SHP77 (cell line): ENCODE measurements at places on chromosomes 11 and 22.
A peak's percentile ranks its signal among the peaks of the same experiment; 100 is the strongest.

DNA sequence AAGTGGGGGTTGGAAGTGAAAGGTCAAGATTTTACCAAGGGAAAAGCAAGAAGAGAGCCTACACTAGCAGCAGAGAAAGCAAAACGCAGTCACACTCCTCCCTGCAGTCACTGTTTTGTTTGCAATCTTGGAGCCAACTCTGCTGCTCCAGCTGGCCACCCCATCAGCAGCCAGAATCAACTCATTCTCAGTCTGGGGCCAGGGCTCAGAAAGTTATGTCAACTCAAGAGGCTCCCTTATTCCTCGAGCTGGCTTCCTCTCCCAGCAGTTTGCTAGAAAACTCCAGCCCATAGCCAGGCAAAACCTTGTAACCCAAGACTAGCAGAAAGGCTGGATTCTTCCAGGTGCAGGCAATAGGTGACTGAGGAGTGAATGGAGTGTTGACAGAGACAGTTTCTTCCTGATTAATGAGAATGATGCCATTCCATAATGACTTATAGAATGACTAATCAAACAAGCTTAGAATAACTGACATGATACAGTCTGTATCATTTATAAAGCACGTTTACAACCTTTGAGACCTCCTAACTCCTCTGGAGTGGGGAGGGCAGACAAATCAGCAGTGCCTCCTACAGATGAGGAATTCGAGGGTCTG lies 53.4 kb downstream of the P4HA3 start:
- DNase-seq = peak; percentile 67

DNA sequence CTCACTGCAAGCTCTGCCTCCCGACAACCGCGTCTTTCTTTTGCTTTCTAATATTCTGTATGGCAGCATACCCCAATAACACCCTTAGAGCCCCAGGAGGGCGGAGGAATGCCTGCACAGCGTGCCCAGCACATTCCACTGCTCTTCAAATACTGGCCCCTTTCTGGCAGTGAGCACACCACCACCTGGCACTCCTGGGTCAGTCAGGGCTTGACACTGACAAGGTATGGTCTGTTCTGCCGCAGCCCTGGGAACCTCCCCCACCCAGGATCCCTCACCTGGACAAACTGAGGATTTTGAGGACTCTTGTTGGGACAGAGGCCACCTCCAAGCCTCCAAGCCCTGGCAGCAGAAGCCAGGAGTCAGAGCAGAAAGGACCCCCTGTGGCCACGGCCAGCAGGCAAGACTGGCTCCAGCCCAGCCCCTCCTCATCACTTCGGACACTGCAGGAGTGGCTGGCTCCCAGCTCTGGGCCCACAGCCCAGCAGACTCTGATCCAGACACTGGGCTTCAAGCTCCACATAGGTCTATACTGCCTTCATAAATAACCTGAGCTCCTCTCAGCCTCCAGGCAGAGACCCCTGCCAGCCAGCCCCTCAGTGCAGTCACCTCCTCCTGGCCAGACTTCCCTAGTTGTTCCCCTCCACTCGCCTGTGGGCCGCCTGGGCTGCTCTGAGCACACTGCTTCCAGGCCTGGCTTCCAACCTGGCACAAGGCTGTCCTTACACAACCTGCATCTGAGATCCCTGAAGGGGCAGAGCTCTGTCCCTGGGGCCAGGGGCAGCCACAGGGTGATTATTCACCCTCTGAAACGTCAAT lies 14.5 kb downstream of the CARS1 start:
- no peak for DNase-seq

- no peak for DNase-seq
Observed at GRCh38 chr11:83723999-83724398, 437.8 kb upstream of the CCDC90B start.

DNA sequence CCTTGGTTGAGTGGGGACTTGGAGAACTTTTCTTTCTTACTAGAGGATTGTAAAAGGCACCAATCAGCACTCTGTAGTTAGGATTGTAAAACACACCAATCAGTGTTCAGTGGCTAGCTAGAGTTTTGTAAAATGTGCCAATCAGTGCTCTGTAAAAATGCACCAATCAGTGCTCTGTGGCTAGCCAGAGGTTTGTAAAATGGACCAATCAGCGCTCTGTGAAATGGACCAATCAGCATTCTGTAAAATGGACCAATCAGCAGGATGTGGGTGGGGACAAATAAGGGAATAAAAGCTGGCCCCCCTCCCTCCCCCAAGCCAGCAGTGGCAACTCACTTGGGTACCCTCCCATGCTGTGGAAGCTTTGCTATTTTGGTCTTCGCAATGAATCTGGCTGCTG lies 5.5 kb upstream of the DRG1 start:
- no peak for DNase-seq

DNA sequence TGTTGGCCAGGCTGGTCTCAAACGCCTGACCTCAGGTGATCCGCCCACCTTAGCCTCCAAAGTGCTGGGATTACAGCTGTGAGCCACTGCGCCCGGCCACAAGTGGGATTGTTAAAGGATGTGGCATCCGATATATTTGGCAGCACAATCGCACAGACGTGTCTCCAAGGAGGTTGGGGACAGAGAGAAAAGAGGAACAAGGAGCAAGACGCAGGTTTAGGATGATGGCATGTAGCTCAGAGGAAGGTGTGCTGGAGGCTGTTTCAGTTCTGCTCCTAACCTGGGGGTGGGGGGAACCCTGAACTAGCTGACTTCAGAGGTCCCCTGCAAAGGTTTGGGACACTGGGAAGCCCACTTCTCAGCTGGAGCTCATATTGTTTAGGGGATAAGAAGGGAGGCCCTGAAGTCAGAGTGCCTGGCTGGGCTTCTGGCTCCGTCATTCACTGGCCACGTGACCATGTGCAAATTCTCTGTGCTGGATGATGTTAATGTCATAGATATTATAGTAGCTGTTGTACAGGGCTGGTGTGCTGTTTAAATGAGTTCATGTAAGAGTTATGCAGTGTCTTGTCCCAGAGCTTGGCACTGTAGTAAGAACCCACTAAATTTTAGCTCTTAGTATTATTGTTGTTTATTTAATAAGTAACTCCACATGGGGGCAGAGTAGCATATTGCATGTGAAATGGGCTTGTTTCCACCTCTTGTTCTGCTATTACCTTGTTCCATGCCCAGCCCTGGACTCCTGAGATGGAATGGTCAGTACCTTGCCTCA lies 129.7 kb downstream of the ST3GAL4 start:
- no peak for DNase-seq

DNA sequence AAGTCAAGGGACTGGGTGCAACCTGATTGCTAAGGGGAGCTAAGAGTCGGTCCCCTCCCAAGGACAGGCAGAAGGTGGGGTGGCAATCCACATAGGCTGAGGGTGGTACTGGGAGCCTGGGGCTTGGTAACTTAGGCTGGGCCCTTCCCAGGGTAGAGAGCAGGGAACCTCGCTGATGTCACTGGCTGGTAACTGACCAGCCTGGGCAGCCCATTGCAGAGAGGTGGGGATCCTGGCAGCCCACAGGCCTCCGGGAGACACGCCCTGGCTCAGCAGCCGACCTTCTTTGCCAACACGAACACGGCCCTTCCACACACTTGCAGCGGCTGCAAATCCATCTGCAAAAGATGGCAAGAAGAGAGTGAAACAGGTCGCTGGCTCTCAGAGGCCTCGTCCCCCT lies 25.4 kb downstream of the A4GALT start:
- no peak for DNase-seq

DNA sequence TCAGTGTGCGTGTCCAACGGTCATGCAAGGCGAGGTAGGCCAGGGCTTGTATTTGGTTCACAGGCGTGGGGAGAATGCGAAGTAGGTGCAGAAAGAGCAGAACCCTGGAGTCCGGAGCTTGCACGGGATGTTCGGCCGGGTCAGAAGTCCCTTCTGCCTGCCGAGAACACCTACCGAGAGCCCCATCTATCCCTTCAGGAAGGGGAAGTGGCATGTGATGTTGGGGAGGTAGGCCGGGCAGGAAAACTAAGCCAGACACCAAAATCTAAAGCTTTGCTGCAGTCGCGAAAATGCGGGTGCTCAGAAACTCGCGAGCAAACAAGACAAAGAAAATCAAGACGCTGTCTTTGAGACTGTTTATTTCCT lies 435 bp upstream of the TAF6L start:
- DNase-seq = peak; percentile 51

DNA sequence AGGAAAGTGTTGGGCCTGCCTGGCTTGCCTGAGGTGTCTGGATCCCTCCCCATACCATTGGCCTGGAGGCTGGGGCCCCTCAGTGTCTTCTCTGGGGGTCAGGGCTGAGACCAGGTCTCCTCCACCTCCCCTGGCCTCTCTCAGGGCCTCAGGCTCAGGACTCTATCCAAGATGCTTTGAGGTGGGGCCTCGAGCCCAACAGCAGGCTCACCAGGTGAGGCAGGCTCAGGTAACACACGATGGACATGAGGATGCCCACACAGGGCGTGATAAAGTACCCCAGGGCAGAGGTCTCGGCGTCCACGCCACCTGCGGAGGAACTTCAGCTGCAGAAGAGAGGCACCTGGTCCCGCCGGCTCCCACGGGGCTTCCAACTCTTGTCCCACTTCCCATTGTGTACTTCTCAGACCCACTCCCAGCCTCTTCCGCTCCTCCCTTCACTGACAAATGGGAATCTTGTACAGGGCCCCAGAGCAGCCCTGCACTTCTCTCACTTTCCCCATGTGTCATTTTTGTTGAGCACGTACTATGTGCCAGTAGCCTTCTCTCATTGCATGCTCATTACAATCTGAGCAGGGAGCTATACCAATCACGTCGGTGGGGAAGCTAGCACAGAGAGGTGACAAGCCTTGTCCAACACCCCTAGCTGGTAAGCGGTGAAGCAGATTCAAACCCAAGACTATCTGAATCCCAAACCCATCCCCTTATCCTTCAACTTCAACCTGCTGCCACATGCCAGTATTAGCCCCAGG lies 3.8 kb downstream of the SLC29A2 start:
- no peak for DNase-seq

DNA sequence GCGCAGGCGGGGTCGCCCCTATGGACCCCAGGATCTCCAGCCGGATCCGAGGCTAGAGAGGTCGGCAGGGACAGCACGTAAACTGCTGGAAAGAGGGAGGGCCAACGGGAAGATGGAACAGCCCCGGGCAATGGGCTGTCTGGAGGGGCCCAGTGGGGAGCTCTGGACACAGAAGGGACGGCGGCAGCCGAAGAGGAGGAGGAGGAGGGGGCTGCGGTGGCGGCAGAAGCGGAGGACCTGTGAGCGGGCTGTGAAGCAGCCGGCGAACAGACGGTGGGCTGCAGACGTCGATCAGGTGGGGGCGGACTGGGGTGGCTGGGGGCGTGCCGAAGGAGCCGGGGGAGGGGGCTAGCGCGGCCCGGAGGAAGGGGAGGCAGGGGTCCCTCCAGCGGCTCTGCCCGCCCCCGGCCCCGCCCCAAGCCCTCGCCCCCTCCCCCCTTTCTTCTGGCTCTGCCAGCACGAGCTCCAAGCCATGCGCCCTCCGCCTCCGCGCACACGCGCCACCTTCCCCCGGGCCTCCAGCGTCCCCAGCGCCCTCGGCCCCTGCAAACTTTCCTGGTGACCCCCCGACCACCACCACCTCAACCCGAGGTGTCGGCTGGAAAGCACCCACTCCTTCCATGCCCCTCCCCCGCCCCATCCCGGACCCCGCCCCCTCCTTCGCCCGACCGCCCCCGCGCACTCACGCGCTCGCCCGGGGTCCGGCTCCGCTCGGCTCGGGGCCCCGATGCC lies 432 bp downstream of the TNKS1BP1 start:
- no peak for DNase-seq

DNA sequence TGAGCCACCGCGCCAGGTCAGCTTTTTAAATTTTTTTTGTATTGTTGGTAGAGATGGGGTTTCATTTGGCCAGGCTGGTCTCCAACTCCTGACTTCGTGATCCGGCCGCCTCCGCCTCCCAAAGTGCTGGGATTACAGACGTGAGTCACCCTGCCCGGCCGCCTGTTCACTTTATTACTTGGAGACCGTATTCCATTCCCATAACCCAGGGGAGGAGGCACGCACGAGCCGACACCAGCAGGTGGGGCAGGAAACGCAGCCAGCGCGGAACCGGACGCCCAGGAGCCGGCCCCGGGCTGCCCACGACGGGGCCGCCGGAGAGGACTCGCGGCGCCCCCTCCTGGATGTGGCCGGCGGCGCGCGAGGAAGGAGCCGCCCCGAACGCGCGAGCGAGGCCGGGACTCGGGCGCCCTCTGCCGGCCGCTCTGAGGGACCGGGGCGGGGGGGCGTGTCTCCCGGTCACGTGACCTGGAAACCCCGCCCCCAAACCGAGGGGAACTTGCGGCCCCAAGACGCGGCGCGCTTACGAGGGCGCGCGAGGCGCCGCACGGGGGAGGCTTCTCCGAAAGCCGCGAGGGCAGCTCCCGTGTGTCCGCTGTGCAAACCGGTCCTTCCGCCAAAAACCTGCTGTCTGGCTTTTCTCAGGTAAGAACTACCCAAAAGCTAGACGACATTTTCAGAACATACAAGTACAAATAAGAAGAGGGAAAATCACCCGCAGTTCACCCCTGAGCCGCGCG lies 11.6 kb upstream of the RNH1 start:
- DNase-seq = peak; percentile 63

DNA sequence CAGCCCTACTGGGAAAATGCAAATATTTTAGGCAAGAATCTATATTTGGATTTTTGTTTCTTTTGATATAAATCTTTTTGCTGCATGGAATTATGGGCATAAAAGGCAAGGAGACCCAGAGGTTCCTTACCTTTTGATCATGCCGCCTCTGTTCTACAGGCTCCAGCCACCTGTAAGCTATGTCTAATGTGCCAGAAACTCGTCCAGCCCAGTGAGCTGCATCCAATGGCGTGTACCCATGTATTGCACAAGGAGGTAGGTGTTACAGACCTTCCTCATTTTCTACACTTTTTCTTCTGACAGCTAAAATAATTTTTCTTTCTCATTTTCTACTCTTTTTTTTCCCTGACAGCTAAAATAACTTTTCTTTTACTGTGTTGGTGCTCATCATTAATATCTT lies 8.2 kb upstream of the BACE1-AS start:
- DNase-seq = no peak

DNA sequence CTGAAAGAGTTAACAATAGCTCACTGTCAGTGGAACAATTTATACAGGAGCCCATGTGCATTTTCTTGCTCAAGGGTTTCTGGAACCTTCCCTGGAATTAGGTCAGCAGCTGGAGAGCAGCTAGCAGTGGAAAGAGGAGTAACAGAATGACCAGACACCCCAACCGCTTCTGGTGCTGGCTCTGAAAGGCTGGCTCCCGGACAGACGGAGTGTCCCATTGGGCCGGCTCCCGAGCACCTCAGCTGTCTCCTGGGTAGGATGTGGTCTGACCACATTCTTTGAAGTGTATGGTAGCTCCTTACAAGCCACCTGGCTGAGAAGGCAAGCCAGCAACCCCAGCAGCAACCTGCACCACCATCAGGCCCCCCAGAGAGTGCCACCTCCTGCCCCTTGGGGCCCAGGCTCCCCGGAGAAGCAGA lies 44.7 kb downstream of the ABTB2 start:
- DNase-seq = no peak

GRCh38 chr11:34606326-34607120 lies 14.4 kb upstream of the EHF start:
- DNase-seq = no peak
